Upper lobe of left lung (tissue), 6 donors: ENCODE measurements at places on chromosomes 6 and 20. TPM values are rescaled to one million over a fixed set of nuclear protein-coding genes. Genes with fewer than 3 reads are reported as not detected.

DNA sequence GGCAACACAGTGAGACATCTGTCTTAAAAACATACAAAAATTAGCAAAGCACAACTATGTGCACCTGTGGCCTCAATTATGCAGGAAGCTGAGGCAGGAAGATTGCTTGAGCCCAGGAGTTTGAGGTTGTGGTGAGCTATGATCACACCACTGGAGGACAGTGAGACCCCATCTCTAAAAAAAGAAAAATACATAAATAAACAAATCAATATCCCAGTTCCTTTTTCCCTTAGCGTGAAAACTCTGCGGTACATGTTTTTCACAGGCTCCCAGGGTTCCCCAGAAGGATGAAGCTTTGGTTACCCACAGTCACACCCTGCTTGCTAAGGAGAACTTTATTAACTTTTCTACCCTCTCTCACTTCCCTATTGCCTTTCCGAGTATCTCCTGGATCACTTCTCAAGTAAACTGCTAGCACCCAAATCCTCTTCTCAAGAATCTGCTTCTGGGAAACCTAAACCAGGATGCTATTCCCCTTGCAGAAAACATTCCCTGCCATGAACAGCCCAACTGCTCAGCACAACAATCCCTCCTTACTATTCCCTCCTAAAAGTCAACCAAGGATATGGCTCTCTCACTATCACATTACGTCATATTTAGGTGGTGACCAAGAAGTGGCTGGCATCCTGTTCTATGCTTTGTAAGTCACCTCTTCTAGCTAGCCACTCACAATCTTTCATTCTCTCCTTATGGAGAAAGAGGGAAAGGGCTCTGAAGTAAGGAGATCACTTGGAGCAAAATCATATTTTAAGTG, 122.4 kb downstream of the IPCEF1 start:
- DNase-seq, result no peak

Gene F13A1
- 49.6 TPM for total RNA-seq

Gene KCNK16
- not detected for total RNA-seq

DNA sequence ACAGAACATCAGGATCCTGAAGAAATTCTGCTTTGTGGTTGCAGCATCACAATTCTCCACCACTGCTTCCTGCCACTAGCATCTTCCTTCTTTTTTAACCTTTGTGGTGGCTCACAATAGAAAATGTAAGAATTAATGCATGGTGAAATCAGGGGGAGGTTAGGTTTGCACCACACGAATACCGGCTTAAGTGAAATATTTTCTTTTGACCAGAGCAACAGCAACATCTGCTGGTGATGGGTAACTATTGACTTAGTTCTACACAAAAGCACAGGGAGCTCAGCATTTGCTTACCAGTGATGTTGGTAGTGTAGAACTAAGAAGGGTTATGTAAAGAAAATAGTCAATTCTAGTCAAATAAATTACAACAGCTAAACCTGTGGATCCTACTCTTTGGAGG, 280.5 kb downstream of the SYNE1 start:
- DNase-seq, result no peak

DNA sequence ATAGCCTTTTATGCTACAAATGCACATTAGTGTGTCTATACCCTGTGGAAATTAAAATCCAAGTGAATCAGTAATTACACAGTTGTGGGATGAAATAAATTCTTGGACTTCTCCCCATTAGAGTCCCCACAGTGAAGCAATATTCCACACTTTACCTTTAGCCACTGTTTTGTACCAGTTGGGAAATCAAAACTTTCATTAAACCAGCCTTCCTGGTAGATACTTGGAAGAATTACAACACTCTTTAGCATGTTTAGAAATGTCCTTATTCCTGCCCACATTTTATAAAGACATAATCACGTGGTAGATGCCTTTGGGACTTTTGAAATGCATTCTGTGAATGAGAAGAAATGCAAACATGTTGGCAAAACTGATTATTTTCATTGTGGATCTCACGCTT, 49.0 kb upstream of the ANKEF1 start:
- no peak for DNase-seq

DNA sequence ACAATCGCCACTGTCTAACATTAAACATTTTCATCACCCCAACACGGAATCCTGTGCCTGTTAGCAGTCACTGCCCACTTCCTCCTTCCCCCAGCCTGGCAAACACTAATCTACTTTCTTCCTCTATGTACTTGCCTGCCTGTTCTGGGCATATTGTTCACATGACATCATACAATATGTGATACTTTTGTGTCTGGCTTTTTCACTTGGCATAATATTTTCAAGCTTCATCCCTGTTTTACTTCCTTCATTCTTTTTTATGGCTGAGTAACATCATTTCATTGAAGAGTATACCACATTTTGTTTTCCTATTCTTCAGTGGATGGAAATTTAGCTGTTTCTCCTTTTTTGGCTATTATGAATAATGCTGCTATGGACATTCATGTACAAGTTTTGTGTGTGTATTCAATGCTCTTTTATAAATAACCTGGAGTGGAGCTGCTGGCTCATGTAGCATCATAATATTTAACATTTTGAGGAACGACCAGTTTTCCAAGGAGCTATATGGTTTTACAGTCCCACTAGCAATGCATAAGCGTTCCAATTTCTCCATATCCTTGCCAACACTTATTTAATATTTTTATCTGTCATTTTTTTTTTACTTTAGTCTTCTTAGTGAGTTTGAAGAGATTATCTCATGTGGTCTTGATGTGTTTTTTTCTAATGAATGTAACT, 360.1 kb downstream of the HDGFL1 start:
- no peak for DNase-seq

Gene CCM2L
- 4.2 TPM for total RNA-seq

Gene TMEM170B
- 9.0 TPM for total RNA-seq

- DNase-seq, result no peak
Observed at GRCh38 chr6:37988127-37988526, 168.6 kb downstream of the ZFAND3 start.

Gene HLA-A
- 497 TPM for total RNA-seq

DNA sequence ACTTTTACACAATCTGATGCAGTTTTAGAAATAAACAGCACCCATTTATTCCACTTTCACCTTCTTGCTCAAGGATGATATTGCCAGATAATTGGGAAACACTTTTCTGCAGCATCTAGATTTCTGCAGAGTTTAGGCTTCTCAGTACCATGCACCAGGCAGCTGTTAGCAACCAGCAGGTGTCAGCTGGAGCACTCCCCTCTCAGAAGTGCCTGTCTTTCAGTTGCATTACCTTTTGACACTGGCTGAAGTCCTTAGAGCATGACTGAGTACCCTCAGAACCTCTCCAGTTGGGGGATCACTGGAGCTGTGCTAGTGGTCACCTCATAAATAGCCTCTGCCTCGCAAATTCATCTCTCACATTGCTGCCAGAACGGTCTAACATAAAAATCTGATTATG, 91.2 kb downstream of the DNAH8 start:
- no peak for DNase-seq

GRCh38 chr6:34129753-34130152, 16.1 kb downstream of the GRM4 start:
- no peak for DNase-seq

DNA sequence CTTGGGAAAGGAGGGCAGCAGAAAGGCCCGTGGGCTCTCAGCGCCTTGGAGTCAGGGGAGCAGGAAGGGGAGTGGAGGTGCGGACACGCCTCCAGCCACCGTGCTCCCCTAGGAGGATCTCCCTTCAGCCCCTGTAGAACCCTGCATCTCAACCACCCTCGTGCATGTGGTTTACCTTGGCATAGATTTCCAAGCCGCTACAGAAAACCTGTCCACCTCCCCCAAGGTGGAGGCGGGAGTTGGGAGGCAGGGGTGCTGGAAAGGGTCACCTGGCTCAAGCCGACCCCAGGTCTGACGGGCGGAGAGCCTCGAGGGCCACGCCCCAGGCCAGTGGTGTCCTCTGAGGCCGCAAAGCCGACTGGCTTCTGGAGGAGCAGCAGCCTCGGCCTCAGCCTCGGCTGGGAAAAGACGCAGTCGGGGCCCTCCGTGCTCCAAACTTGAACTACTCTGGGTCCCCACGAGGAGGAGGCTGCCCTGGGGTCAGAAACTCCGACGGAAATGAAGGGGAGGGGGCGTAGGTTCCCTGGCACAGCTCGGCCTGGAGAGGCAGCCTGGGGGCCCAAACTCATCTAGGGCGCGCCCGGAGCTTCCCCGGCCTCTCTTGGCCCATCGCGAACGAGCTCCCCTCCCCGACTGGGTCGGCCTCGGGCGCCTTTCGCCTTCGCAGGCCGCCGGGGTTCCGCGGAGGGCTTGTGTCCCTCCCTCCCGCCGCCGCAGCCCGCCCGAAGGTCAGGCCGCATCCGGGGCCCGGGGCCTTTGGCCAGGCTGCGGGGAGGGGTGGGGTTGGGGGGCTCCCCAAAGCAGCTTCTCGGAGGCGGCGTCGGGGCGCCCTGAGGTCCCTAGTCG, 6.3 kb upstream of the FOXF2 start:
- peak; percentile 79 for DNase-seq

Gene TCF15
- 0.14 TPM for total RNA-seq

DNA sequence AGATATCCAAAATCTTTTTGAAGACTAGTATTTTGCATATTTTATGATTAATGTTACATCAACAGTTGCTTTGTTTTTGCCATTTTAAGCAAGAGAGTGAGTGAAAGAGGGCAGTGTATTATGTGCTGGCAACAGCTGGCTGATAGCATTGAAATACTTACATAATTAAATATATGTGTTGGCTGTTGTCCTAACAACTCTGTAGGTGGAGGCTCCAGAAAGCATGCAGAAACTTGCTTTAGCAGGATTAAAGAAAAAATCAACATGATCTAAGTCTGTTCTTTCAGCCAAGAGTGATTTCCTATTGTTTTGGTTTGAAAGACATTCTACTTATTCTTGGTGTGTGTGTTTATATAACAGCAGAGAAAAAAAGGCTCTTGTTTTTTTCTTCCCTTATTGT, 127.5 kb downstream of the CDKAL1 start:
- DNase-seq, result no peak

DNA sequence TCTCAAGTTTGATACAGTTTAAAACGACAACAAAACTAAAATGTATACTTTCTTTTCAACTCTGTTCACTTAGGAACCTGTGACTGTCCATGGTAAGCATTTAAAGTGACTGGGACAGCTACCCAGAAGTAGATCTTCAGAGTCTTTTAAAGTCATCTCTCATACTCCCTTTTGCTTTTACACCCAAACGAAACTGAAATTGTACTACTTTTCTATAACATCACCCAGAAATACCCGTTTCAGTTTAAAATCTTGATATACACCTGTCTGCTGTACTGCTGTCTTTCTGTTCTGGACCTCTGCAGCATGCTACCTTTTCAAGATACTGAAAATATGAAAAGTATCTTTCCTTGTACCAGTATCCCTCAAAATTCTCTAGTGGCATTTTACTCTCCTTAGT, 170.4 kb upstream of the THEMIS start:
- DNase-seq, result no peak

GRCh38 chr6:130034378-130035146, 16.2 kb downstream of the L3MBTL3 start:
- no peak for DNase-seq

DNA sequence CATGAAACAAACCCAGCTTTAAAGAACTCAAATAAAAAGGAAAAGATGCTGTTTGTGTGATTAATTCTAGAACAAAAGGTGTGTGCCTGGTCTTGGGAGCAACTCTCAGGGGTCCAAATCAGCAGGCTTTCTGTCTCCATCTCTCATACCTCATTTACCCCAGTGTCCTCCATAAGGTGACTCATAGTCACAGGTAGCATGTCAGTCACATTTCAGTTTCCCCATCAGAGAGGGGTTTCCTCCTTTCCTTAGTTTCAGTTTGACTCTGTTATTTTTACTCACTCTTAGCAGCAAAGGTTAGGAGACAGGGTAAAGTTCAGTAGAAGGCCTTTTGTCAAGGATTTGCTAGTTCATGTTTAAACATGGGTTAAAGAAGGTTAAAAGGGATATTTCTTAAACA, 46.2 kb downstream of the OGFRL1 start:
- no peak for DNase-seq

- DNase-seq, result no peak
Observed at GRCh38 chr20:44456611-44457010, 19.1 kb upstream of the TTPAL start.

Gene SEL1L2
- not detected for total RNA-seq

- DNase-seq, result no peak
Observed at GRCh38 chr6:22106961-22107360, 189.9 kb downstream of the PRL start.

DNA sequence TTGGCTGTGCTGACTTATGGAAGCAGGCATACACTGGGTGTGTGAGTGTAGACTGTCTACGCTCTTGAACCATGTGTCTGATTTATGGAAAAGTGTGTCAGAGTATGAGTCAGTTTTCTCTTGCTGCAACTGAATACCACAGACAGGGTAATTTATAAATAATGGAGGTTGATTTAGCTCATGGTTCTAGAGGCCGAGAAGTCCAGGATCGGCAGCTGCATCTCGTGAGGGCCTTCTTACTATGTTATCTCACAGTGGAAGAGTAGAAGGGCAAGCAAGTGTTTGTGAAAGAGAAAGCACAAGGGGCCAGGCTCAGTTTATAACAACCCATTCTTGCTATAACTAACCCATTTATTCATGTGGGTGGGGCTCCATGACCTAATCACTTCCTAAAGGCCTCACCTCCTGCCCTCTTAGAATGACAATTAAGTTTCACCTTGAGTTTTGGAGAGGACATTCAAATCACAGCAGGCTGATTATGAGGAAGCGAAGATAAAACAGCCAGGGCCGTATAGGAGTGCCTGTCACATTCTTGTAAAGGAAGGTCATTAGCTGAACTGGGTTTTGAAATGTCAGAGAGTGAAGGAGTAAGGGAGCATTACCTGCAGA, 6.7 kb downstream of the GPR31 start:
- DNase-seq, result no peak

DNA sequence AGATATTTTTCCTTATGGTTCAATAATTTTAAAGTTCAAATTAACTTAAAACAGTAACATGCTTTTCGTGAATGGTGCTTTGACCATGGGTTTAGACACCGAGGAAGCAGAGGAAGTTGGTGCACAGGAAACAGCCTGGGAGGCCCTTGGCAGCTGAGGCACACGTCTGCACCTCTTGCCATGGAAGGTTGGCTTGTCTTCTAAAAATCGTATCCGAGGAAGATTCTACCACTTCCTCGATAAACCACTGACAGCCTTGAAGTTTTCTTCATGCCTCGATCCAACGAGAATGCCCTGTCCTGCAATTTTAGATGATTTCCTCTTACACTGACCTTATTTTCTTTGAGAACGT, 12.2 kb downstream of the DLL1 start:
- no peak for DNase-seq

Gene KCNG1
- total RNA-seq, result 0.37 TPM

Gene ELOVL4
- total RNA-seq, result 0.37 TPM

GRCh38 chr6:84353459-84354423, 126.3 kb upstream of the CEP162 start:
- no peak for DNase-seq

Gene FHL5
- total RNA-seq, result 10.5 TPM
